ENCODE measurements at places on chromosomes 2 and 18.

- DNase-seq: no peak
Measured at GRCh38 chr2:119290859-119291587, 67.4 kb downstream of the STEAP3 start.

GRCh38 chr18:36366994-36367839 is 69.7 kb downstream of the FHOD3 start:
- DNase-seq: no peak

DNA sequence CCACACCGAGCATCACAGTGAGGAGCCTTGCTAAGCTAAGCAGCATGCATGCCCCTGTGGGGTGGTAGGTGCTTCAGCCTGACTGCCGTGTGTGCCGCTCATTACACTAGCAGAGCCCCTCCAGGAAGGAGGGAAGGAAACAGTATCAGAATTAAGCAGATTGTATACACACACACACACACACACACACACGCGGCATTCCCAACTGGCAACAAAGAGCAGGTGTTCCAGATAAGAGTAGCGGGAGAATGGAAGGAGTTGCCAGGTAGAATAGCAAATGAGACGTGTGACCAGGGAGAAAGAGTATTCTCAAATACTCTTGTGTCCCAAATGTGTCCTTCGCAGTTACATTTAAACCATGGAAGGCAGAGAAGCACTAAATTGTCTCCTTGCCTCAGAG is 47.6 kb upstream of the TTC39C start:
- no peak for DNase-seq

DNA sequence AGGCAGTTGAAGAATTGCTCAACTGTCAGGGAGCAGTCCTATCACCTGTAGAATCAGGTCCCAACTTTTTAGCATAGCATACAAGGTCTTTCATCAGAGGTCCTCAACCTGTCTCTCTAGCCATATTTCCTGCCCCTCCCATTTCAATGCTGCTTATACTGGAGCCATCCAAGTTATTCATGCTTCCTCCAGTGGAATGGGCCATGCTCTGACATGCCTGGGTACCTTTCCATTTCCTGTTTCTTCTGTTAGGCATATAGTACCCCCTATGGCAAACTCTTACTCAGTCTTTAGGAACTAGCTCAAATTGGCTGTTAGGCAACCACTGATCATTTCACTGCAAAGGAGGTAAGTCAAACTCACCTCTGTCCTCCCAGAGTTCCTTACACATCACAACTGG is 51.0 kb upstream of the ABCA12 start:
- DNase-seq: no peak

- no peak for DNase-seq
Measured at GRCh38 chr18:8982416-8983183, 119.9 kb upstream of the NDUFV2 start.

DNA sequence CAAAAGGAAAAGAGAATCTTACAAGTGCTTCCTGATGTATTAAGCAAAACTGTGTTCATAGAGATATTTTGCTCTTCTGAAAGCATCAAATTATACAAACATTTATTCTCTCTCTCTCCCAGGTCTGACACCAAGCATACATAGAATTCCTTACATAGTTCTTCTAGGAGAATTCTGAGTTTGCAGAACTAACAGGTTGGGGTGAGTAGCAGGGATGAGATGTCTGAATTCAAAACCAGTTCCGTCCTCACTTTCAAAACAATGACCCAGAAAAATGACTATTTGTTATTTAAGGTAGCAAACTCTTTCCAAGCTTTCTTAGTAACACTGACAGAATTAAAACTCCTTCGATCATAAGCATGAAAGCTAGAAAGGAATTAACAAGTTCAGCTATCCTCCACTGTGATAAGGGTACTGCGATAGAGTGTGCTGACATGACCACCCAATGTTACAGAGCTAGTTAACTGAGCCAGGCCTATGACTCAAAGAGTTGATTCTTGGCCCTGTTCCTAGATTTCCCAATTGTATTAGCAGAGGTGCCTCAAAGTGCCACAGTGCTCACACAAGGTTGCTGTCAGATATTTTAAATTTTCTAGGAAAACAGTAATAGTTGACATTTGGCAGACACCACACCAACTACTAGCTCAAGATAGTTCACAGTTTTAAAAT is 85.8 kb upstream of the SETBP1 start:
- DNase-seq: no peak

DNA sequence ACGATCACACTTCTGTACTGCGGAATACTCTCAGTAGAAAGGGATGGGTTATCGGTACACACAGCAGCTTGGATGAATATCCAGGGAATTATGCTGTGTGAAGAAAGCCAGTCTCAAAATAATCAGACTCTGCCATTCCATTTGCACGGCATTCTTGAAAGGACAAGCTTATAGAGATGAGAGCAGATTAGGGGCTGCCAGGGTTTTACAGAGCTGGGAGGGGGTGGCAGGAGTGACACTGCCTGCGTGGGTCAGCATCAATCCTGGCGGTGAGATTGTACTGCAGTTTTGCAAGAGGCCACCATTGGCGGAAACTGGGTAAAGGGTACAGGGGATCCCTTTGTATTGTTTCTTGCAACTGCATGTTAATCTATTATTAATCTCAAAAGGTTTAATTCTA is 16.6 kb downstream of the KCNG2 start:
- no peak for DNase-seq

GRCh38 chr18:4636967-4637366 is 181.9 kb upstream of the DLGAP1 start:
- DNase-seq: no peak

DNA sequence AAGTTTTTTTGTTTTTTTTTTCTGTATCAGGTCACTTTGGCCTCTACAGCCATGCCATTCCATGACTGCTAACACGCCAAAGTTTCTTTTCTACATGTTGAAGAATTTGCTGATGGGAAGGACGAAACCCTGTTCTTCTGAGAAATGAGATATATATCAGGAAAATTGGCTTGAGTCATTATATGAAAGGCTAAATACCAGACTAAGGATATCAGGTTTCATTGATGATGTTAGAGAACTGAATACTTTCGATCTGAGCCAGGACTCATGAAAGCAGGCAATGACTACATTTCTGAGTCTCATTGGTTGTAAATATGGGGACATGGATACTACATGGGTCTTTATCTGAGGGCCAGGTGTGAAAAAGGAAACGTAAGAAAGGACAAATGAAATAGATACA is 181.4 kb downstream of the OSR1 start:
- DNase-seq: no peak

- DNase-seq: no peak
Measured at GRCh38 chr18:24677011-24677410, 216.6 kb downstream of the HRH4 start.

- DNase-seq: no peak
Measured at GRCh38 chr2:203661279-203661908, 45.0 kb upstream of the CD28 start.

GRCh38 chr2:200380833-200381542 is 74.5 kb downstream of the SPATS2L start:
- no peak for DNase-seq

- no peak for DNase-seq
Measured at GRCh38 chr2:110955556-110955955, 165.2 kb upstream of the BCL2L11 start.

GRCh38 chr2:120559401-120559800 is 176.3 kb upstream of the GLI2 start:
- no peak for DNase-seq

- no peak for DNase-seq
Measured at GRCh38 chr2:181771356-181771755, 91.0 kb upstream of the NEUROD1 start.

- peak; percentile 40 for DNase-seq
Measured at GRCh38 chr2:73163483-73164367, 38.6 kb upstream of the NOTO start.

DNA sequence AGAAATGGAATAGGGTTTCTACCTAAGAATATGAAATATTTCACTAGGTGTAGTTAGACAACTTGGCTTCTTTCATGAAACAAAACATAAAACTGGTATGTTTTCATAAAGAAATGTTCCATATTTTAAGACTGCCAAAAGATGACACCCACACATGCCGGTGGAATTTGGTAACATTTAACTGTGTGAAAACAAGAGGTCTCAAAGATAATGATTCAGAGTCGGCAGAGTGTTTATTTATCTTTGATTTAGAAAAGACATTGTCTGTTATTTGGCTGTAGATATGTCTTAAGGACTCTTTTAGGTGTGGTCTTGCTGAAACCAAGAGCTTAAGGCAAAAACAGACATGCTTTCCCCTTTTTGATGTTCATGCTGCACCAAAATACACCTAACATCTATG is 63.5 kb upstream of the FN1 start:
- no peak for DNase-seq

- DNase-seq: no peak
Measured at GRCh38 chr2:169348321-169349024, 13.9 kb downstream of the LRP2 start.

GRCh38 chr2:55047677-55048299 is 2.5 kb downstream of the RTN4 start:
- no peak for DNase-seq

- DNase-seq: no peak
Measured at GRCh38 chr2:75180476-75180875, 18.8 kb downstream of the TACR1 start.

GRCh38 chr2:217325251-217325650 is 465.4 kb upstream of the TNP1 start:
- no peak for DNase-seq

GRCh38 chr18:35408843-35409261 is 31.7 kb upstream of the ZNF396 start:
- DNase-seq: no peak

DNA sequence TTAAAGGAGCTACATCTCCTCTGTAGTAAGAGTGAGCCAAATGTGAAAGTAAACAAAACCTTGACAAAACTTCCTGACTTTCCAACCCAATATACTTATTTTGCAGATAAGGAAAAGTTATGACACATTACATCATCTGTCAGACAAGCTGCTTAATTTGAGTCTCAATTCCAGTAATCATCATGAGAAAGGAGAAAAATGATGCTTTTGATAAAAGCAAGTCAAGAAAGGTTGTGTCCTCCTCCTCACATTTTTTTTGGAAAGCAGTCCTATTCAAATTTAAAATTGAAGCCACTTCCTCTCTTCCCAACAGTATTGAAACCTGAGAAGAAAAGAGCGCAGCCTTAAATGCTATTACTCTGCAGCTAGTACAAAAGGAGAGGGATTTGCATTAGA is 519.6 kb downstream of the LRP1B start:
- DNase-seq: no peak

GRCh38 chr2:13230221-13230620 is 513.5 kb downstream of the TRIB2 start:
- no peak for DNase-seq

DNA sequence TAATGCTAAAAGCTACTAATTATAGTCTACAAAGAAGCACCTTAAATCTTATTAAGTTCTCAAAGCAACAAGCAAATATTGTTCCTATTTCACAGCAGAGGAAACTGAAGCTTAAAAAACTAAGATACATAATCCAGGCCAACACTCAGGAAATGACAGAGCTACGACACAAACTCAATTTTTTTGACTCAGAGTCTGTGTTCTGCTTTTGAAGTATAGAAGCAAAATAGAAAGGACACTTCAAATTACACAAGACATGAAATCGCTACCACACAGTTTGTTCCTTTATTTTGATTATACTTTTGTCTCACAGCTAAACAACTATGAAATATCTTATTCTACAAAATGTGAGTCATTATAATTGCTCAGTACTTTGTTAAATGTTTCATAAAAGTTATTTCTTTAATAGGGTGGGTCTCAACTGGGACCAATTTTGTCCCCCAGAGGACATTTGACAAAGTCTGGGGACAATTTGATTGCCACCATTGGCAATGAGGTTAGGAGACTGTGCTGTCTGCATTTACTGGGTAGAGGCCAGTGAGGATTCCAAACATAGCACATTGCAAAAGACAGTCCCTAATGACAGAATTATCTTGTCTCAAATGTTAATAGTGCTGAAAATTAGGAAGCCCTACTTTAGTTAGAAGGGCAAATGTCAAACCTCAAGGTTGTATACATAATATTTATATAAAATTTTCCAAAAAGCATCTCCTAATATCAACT is 101.5 kb upstream of the GRB14 start:
- DNase-seq: no peak

DNA sequence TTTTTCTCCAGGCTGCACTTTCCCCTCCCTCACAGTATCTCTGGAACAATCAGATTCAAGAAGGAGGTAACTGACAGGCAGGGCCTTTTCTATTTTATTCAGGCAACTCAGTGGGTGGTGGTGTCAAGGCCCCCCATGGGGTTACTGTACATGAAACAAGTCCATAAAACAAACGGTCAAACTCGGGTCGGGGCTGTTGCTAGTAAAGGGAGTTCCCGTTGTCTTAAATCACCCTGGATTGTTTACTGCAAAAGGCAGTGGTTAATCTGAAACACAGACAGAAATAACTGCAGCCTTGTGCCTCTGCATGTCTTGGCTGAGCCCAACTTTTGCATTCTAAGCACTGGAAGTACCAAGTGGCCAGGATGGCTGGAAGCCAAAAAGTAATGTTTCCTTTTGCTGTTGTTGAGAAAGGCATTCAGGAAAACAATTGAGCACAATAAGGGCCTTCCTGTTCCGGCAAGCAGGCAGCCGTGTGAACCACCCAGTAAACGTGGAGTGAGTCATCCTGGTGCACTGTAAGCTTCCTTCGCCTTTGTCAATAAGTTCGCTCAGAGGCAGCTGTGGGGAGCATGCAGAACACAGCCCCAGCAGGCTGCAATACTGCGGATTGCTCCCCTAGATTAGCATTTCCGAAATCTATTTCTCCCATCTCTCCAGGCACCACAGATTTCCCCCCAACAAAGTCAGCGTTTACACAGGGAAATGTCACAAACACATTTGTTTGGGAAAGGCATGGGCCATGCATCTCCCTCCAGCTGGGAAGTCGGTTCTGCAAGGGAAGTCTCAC is 149.6 kb downstream of the IRS1 start:
- no peak for DNase-seq

DNA sequence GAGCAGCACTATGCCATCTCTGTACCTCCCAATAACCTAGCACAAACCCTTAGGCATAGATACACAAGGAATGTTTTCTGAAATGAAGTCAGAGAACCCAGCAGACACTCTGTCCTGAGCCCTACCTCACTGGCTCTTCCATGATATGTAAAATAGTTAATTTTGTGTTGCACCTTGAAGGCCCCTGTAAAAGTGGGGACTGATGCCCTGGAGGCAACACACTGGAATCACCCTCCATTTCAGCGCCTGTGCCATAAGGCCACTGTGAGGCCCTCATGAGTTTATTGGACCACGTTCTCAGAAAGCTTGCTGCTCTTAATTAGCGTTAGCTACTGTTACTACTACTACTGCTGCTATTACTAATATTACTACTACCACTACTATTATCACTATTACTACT is 670.1 kb upstream of the SOX11 start:
- no peak for DNase-seq

- no peak for DNase-seq
Measured at GRCh38 chr2:153474876-153475435, 3.6 kb downstream of the RPRM start.

DNA sequence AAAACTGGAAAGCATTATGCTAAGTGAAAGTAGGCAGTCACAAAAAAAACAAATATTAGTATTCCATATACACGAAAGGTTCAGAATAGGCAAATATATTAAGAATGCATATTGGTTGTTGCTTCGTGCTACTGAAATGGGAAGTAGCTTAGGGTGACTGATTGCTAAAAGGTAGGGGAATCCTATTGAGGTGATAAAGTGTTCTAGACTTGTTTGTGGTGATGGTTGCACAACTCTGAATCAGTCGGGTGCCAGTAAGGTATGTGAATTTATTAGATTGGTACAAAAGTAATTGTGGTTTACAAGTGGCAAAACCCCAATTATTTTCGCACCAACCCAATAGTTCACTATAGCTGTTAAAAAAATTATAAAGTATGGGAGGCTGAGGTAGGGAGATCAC is 20.7 kb downstream of the USP34 start:
- DNase-seq: no peak

Data from T-helper 17 cell (primary cell).